ENCODE measurements at places on chromosomes 16 and 17.

DNA sequence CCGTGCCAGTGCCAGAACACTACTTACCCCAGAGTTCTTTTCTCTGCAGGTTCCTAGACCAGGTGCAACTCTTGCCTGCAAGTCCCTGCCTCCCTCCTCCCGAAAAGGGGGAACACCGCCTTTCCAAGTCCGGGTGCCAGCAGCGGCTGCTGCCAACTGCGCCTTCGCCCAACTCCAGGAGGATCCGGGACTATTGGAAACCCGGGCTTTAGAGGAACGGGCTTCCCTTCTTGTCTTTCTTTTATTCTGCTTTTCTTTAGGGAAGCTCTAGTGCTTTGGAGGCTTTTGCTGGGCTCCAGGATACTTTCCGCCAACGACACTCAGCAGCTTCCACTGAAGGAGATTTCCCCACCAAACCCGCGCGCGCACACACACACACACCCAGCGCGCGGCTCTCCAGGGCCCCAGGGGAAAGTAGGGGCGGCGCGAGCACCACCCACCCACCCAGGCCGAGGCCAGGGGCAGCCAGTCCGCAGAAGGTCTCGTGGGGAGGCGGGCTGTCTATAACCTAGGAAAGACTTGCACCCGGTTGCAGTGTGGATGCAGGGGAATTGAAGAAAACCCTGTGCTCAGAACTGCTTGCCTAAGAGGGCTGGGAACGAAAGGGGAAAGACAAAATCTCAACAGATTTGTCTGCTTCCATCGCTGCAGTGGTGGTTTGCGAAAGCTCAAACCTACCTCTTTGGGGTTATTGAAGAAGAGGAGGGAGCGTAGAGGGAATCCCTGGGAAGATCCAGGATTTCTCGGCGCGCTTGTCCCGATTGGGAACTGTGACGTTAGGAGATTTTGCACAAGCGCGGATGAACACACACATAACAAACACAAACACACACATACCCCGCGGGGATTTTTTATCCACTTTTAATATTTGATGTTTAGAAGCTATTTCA is 977 bp upstream of the CA10 start:
- no peak for DNase-seq

- DNase-seq: no peak
Measured at GRCh38 chr17:65037157-65037556, 19.4 kb downstream of the GNA13 start.

GRCh38 chr17:70675070-70675590 is 505.8 kb downstream of the KCNJ2 start:
- DNase-seq: no peak

DNA sequence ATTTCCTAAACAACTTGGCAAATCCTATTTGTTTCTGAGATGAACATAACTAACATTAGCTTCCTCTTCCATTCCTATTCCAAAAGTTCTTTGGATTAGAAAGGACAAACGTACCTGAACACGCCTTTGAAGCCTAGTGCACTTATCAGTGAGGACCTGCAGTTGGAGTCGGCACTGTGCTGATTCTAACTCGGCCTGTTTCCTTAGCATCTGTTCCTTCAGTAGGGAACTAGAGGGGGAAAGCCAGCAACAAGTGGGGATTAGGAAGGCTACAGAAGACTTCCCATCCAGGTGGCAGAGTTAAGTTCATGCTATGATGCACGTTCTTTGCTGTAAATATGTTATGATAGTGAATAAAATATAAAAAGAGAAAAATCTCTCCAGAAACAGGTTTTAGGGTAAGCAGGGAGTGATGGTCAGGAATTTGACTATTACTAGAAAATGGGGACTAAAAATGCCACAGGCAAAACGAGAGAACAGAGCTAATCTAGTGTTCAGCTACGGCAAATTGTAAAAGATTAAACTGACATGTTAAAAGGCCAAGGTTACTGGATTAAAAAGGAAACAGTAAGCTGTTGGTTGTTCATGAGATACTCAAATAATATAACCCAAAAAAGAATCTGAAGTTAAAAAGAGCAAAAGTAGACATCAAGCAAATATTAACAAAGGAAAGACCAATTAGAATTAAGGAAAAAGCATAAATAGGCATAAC is 28.8 kb downstream of the RFWD3 start:
- DNase-seq: no peak

DNA sequence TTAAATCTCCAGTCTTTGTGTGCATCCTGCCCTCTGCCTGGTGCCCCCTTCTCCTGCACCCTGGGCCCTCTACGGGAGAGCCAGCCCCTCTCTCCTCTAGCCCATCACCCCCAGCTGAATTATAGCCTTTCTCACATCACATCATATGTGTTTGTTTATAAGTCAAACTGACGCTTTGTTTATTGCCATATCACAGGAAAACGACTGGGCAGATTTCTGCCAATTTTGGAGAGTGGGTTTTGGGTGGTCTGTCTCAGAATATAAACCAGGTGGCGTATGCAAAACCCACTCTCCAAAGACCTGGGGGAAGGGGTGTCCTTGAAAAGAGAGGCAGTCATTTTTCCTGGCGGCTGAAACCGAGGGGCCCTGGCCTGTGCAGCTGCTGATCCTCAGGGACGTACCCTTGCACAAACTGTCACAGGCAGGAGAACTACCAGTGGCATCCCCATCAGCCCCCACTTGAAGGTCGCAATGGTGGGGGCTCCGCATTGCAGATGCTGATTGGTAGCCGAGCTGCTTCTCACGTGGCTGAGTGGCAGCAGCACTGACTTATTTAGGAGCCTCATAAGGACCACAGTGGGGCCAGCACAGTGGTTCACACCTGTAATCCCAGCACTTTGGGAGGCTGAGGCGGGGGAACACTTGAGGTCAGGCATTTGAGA is 34.8 kb upstream of the CDC42EP4 start:
- DNase-seq: no peak

DNA sequence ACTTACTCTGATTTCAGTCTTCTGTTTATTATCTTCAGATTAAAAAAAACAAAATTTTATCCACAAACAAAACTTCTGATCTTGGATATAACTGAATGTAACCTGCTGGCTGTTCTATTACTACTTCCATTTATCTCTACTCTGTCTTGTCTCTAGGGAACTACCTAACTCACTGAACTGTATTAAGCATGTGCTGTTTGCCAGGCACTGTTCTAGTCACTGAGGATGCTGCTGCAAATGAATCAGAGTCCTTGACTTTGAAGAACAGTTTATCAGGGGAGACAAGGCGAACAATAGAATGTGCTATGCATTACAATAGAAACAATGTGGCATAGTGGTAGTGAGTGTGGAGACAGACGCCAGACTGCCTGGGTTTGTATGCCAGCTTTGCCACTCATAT is 2.3 kb upstream of the ANKRD40 start:
- DNase-seq: no peak

DNA sequence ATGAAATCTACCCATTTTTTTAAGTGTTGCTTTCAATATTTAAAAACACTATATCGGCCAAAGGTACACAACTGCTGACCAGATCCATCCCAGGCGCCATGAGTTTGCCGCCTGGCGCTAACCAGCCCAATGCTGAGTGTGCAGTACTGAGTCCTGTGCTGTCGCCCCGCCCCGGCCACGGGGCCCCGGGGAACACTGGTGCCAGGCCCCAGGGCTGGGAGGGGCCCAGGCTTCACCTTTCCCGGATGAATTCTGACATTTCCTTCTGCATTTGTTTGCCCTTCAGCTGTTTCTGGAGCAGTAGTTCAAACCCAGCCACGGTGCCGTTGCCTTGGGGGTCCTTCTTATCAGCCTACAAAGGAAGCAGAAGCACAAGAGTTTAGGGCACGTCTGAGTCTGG is 37.8 kb upstream of the RCVRN start:
- DNase-seq: no peak

DNA sequence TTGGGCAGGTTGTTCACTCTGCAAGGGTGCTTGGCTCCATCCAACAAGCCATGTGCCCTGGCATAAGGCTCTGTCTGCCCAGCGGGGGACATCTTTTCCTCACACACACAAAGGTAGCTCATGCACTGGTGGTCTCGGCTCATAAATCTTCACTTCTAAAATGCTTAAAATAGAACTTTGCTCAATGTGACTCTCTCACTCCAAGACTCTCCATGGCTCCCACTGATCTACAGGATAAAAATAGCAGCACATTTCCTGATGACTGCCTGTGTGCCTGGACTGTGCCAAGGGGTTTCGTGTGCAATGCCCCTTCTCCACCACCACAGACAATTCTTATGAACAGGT is 15.1 kb upstream of the CIBAR2 start:
- DNase-seq: no peak

DNA sequence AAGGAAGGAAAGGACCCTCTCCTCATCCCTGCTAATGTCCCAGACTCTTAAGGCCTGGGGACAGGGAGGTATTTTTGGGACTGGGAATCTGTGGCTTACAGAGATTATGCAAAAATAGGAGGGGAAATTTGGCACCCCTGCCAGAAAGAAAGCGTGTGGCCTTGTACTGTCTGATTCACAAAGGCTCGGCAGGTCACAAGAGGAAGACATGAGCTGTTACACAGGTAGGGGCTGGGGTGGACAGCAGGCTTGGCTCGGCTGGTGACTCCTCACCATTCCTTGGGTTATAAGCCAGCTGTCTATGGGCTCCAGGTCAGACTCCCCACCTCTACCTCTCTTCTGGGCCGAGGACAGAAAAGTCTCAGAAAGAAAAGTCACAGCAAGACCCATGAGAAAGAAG is 20.7 kb upstream of the SREBF1 start:
- no peak for DNase-seq

DNA sequence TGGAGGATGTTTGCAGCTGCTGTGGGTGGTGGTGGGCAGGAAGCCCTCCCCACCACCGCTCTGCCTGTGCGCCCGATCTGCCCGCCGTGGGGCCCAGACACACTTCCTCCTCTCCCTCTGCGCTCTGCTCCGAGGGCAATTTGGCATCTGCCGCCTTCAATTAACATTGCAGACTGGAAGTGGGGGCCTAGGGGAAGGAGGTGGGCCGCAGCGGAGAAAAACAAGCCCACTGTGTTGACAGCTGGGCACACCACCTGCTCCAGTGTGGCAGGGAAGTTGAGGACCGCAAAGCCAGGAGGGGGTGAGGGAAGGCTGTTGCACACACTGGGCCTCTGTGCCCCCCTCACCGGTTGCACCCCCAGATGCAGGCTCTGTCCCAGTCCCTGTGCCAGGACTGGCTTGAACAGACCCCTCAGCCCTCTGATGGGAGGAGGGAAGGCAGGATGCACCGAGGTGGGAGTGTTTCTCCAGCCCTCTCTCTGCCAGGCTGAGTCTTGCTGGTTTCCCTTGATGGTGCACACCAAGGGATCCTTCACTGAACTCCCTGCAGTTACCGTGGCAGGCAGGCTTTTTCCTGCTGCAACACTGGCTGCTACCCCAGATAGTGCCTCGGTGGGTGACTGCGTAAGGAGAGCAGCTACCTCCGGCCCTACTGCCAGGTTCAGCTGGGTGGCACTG is 72.8 kb upstream of the MED9 start:
- DNase-seq: no peak

DNA sequence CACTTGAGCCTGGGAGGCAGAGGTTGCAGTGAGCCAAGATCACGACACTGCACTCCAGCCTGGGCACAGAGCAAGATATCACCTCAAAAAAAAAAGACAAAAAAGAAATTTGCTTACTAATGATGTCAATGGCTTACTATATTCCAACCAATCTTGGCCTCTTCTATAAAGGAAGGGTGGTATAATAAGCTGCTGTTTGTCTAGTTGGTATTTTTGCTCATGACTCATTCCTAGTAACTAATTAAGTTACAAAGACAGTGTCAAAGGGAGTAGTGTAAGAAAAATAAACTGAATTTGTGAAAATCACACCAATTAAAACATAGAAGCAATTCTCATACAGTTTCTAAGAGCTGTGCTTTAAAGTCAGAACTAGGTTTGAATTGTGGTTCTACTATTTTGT is 82.5 kb downstream of the NLK start:
- DNase-seq: no peak

DNA sequence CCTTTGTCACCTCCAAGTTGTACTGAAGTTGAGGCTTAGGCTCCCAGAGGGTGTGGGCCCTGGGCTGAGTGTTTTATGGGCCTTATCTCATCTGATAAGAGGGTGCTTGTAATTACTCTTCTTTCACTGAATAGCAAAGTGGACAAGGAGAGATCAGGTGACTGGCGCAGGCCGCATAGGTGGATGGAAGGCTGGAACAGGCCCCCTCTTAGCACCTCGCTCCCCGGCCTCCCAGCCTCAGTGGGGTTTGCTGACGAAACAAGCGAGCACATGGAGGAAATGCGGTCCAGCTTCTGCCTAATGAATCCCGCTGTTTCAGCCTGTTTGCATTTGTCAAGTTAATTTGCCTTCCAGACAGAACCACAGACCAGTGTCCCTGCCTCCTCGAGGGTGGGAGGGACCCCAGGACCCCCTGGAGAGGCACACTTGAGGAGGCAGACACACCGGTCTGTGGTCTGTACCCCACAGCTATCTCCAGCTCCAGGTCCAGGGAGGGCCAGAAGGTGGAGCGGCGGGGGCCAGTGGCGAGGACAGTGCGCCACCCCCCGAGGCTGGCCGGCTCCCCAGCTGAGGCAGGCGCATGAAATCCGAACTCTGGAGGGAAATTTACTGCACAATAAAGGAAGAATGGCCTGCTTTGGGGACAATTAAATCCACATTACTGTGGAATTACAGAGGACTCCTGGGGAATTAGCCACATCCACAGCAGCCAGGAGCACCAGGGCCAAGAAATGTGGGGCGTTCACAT is 123.4 kb downstream of the NTN1 start:
- peak; percentile 1 for DNase-seq

DNA sequence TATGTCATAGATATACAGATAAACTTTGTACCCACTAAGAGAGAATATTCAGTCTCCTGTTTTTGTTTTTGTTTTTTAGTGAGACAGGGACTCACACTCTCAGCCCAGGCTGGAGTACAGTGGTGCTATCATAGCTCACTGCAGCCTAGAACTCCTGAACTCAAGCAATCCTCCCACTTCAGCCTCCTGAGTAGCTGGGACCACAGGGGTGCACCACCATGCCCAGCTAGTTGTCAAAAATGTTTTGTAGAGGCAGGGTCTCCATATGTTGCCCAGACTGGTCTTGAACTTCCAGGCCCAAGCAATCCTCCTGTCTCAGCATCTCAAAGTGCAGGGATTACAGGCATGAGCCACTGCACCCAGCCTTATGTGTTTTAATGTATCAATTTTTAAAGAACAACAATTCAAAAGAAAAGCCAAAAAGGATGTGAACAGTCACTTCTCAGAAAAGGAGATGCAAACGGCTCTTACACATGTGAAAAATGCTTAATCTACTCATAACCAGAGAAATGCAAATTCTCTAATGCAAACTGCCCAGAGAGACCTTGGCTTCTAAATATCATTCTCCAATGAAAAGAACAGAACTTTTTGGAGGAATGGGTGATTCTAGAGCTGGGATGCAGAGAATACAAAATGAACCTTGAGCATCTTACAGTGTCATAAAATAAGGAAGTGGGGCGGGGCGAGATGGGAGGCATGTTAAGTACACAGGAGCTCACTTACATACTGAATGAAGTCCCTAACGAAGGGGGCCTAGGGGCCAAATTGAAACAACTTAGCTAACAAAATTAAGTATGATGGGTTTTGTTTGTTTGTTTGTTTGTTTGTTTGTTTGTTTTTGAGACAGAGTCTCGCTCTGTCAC is 7.3 kb upstream of the CMTM3 start:
- DNase-seq: no peak

DNA sequence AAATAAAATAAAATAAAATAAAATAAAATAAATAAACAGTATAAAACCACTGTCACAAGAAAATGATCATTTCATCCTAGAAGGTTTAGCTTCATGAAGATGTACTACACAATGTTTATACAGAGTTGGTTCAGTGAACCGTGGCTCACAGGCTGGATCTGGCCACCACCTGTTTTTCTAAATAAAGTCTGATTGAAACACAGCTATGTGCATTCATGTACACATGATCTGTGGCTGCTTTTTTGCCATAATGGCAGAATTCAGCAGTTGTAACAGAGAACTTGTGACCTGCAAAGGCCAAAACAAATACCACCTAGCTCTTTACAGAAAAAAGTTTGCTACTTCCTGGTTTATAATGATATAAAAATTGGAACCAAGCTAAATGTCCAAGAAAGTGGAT is 12.6 kb upstream of the RPRML start:
- no peak for DNase-seq

Measured in NCI-H1417 (cell line).